ENCODE measurements at places on chromosomes 7 and 10. TPM values are rescaled to one million over a fixed set of nuclear protein-coding genes. Genes with fewer than 3 reads are reported as not detected.

The MCM10 gene
- 112 TPM for total RNA-seq

The NOC3L gene
- total RNA-seq = 56.8 TPM

The UNCX gene
- not detected for total RNA-seq

The SEMA3D gene
- total RNA-seq = 0.64 TPM

The SPDYE16 gene
- not detected for total RNA-seq

The LRIT1 gene
- not detected for total RNA-seq

- no peak for DNase-seq
Measured at GRCh38 chr10:114683593-114683992, 25.5 kb upstream of the ABLIM1 start.

- no peak for DNase-seq
Measured at GRCh38 chr7:55508221-55509011, 63.9 kb downstream of the VOPP1 start.

- DNase-seq = no peak
Measured at GRCh38 chr7:29835718-29836117, 29.4 kb downstream of the WIPF3 start.

DNA sequence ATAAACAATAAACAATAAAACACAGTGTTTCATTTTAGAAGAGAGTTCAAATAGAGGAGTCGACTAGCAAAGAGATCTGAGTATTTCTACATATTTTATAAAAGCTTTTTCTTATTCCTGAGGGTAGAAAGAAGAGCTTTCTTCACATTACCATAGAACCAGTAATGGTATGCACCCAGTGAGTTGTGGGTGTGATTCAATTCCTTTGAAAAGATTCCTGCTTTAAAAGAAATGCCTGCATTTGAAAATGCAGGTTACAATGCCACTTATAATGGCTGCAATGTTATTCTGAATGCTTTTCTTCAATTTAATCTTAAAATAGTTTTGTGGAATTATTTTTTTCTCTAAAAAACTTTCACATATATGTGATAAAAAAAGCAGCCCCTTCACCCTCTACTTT lies 178.1 kb downstream of the CDC14C start:
- DNase-seq = no peak

GRCh38 chr10:78194539-78195402 lies 161.1 kb downstream of the RPS24 start:
- no peak for DNase-seq

- no peak for DNase-seq
Measured at GRCh38 chr7:100681491-100682227, 8.1 kb downstream of the GNB2 start.

Measured in activated CD4-positive, alpha-beta T cell treated with anti-CD3 and anti-CD28 coated beads, Interleukin-2, amount 10 ng/mL, durations not matched to agents 24 days and 14 days (primary cell).